Suppressor macrophage treated with lipopolysaccharide for 1 hour (primary cell): ENCODE measurements at places on chromosomes 7 and 10.
A peak's percentile ranks its signal among the peaks of the same experiment; 100 is the strongest.

DNA sequence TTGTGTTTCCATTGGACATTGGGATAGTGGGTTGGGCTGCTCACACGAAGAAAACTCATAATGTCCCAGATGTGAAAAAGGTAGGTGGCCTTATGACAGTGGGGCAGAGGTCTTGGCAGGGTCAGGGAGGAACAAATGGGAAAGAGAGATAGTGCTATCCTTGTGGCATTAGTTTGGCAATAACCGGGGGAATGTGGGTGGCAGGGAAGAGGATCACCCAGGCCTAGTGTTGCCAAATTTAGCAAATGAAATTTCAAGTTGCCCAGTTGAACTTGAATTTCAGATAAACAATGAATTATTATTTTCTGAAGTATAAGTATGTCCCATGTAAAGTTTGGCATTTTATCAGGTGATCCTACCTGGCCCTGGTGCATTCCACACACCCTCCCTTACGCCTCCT lies 789 bp downstream of the PDE6C start:
- peak; percentile 36 for DNase-seq

GRCh38 chr7:29833929-29834328 lies 27.6 kb downstream of the WIPF3 start:
- no peak for DNase-seq

GRCh38 chr7:108094346-108094745 lies 35.8 kb downstream of the LAMB4 start:
- DNase-seq, result peak; percentile 28

DNA sequence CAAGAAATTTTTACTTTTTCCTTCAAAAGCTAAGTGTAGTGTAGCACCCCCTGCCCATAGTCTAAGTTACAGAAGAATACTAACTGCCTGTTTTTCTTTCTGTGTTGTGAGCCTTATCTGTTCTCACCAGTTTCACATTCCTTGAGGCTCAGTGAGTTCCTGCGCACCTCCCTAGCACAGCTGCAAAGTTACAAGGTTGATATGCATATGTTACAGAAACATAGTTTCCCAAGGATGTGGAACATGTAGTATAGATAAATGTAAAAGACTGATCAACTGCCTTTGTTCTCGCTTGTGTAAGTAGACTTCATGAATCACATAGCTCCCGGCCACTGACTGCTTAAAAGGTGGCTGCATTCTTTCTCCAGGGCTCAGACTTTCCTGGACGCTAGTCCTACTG lies 6.7 kb upstream of the ZNF33B start:
- DNase-seq, result no peak

GRCh38 chr7:18177815-18178660 lies 150.4 kb upstream of the PRPS1L1 start:
- peak; percentile 78 for DNase-seq
